ENCODE measurements at places on chromosomes 5 and 9. TPM values are rescaled to one million over a fixed set of nuclear protein-coding genes. Genes with fewer than 3 reads are reported as not detected.

Gene PCDHGB5
- total RNA-seq = 16.2 TPM

Gene IL31RA
- total RNA-seq = not detected

Gene PCDHGB7
- total RNA-seq = 14.8 TPM

Gene EGFL7
- 11.6 TPM for total RNA-seq

Gene RASEF
- 0.25 TPM for total RNA-seq

Data from temporal lobe (tissue), 4 donors.